ENCODE measurements at places on chromosomes 11 and 22.

DNA sequence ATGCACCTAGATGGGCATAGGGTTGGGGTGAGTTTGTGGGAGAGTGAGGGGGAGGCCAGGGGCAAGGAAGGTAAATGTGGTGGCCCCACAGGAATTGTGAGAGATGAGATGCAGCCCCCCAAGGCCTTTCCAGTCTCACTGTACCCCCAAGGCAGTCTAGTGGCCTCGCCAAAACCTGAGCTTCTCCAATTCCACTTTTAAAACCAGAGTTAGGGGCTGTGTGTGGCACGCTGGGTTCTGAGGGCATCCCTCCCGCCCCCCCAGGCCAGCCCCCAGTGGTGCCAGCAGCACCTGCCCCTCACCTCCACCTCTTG is 40.4 kb downstream of the KCNC1 start:
- DNase-seq: no peak

GRCh38 chr11:133903056-133903455 is 53.7 kb downstream of the IGSF9B start:
- no peak for DNase-seq

DNA sequence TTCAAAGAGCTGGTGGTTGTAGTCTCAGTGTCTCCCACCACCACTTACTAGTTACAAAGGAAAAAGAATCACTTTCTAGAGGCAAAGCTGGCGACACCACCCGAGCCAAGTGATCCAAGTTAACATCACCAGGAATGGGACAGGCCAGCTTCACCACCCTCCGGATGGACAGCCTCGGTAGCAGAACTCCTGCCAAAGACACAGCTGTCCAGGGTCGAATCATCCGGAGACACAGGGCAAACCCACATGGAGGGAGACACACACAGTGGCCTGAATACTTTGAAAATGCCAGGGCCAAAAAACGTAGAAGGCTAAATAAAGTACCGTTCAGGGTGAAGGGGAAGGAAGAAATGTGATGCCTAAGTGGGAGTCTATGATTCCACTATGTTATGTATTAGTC is 33.1 kb downstream of the KCNQ1 start:
- no peak for DNase-seq

DNA sequence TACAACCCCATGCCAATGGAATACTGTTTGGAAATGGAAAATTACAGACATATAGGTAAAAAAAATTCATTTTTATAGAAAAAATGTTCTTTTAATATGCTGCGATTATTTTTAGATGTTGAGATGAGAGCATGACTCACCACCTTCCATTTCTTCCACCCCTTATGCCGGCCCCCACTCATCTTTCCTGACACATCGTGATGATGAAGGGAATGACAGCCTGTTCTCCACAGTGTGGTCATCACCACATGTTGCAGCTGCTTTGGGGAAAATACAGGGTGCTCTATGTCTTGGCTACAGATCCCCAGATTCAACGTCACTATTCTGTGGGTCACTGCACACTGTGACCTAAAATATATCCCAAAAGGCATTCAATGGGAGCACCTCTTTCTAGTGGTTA is 916.2 kb downstream of the METTL15 start:
- no peak for DNase-seq

- DNase-seq: no peak
These were observed 393.7 kb downstream of the NTM start for GRCh38 chr11:131764126-131764525.

GRCh38 chr11:84549217-84549616 is 1077.9 kb downstream of the DLG2 start:
- DNase-seq: no peak

- DNase-seq: no peak
These were observed 238.0 kb upstream of the DDI1 start for GRCh38 chr11:103798446-103798845.

DNA sequence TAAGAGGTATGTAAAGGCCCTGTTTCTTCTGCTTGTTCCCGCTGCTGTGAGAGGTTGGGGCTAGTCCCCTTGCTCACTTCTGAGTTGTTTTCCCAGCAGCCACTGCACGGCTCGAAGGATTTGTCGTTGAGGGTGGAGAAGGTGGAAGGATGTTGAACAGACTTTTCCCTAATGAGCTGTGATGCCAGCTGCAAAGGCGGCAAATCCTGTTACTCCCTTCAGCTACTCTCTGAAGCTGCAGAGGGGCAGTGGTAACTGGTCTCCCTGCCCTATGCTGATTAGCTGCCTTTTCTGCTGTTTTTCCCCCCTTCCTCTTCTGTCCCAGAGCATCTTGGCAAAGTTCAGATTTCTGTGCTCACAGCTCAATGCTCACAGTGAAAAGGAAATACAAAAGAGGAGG is 90.4 kb upstream of the SLC25A18 start:
- no peak for DNase-seq

GRCh38 chr11:78427615-78428265 is 10.1 kb upstream of the GAB2 start:
- no peak for DNase-seq

GRCh38 chr22:40113696-40114095 is 64.0 kb upstream of the TNRC6B start:
- DNase-seq: no peak

DNA sequence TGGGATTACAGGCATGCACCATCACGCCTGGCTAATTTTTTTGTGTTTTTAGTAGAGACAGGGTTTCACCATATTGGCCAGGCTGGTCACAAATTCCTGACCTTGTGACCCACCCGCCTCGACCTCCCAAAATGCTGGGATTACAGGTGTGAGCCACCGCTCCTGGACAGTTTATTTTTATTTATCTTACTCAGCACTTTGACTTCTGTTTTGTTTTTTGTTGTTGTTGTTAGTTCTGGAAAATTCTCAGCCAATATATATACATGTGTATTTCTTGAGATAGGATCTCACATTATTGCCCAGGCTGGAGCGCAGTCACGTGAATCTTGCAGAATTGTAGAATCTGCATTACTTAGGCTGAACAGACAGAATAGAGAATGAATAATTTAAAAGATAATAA is 107.6 kb downstream of the CSTPP1 start:
- no peak for DNase-seq

GRCh38 chr11:44797886-44798606 is 71.3 kb downstream of the TSPAN18 start:
- DNase-seq: no peak

DNA sequence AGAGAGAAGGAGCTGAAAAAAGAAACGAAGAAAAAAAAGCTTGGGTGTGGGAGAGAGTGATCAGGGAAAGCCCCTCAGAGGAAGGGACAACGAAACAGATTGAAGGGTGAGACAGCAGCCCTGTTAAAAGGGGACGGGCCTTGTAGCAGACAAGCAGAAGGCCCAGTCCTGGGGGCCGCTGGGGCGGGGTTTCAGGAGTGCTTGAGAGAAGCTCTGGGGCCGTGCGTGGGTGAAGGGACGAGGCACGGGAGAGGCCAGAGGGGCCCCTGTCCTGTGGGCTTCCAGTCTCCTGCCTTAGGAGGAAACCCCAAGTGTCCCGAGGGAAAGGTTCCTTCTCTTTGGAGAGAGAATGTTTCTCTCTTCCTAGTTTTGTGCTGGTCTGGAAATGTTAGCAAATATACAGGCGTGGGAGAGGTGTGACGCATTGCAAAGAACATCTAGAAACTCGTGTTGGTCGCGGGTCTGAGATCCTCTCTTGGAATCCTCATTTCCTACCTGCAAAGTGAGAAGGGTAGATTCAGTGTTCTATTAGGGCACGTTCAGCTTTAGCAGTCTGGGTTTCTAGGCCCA is 28.6 kb downstream of the ADAMTS15 start:
- no peak for DNase-seq

- DNase-seq: no peak
These were observed 1.6 kb upstream of the TSPAN18 start for GRCh38 chr11:44725016-44725685.

DNA sequence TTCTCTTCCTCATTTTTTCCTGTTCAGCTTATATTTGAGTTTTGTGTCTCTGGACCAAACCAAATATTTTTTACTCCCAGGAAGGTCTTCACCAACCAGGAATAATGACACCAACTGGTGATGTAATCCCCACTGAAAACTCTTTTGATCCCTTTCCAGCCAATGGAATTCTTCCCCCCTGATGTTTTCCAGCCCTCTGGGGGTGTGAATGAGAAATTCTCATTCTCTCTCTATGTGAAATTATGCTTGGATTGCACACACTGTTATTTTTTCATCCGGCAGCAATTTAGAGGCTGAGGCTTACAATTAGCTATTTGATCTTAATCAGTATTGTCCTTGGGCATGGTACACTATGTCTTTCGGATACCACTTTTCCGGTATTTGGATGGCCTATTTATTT is 39.5 kb upstream of the SLC1A2 start:
- DNase-seq: no peak

DNA sequence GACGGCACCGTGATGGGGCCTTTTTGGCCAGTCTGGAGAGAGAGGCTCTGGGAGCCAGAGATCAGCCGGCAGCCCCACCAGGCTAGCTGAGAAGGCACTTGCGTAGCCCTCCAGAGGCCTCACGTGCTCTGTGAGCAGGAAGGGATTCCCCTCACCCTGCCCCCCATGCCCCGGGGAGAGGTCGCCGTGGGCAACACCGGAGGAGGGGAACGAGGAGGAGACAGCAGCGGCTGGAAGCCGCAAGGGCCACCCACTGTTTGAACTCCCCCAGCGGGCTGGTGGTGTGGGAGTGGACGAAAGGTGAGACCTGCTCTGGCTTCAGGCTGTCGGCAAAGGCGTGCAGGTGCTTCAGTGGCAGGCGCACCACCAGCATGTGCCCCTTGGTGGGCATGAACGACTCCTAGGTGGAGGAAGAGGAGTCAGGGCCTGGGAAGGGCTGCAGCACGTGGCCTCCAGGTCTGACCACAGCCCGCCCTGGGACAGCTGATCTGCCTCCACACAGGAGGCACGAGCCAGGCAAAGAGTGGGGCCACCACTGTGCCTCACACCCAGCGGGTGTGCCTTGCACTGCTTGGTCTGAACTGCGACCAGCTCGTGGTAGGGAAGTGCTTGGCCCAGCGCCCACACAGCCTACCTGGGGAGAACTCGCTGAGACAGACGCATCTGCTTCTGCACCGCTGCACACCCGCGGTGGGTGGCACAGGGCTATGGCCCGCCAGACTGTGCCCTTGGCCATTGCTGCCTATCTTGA is 99.9 kb downstream of the MED15 start:
- DNase-seq: no peak

GRCh38 chr22:40547729-40548143 is 88.8 kb downstream of the MRTFA start:
- no peak for DNase-seq

GRCh38 chr11:131504199-131504949 is 134.0 kb downstream of the NTM start:
- DNase-seq: no peak

- DNase-seq: no peak
These were observed 23.0 kb downstream of the LRRC74B start for GRCh38 chr22:21068681-21069276.

- peak; percentile 67 for DNase-seq
These were observed 17.5 kb downstream of the ATG16L2 start for GRCh38 chr11:72831521-72832300.

DNA sequence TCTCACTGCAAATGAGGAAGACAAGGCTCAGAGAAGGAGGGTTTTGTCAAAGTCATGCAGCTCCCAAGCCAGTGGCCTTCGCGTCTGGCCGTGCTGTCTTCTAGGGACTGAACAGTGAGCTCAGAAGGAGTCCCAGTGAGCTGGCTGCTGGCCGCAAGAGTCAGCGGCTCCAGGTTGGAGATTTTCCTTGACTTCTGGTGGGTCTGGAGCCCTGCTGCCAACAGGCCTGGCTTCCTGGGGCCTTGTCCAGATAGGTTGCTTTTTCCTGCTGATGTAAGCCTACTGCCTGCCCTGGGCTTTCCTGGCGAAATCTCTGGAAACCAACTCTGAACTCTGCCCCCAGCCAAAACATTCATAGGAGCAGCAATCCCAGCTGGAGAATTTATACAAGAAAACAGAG is 272.7 kb upstream of the CADM1 start:
- DNase-seq: no peak

- DNase-seq: no peak
These were observed 75.0 kb upstream of the PRODH start for GRCh38 chr22:19011075-19011474.

- no peak for DNase-seq
These were observed 358.4 kb downstream of the BUD13 start for GRCh38 chr11:116414357-116414880.

GRCh38 chr11:42595876-42596275 is 715.9 kb upstream of the API5 start:
- no peak for DNase-seq
